ENCODE measurements at places on chromosomes 11 and 22. TPM values are rescaled to one million over a fixed set of nuclear protein-coding genes. Genes with fewer than 3 reads are reported as not detected.

Gene RASD2
- 1.7 TPM for total RNA-seq

Gene MTMR3
- total RNA-seq = 59.3 TPM

Gene KCNJ11
- 5.7 TPM for total RNA-seq

Gene SLC22A6
- 5.7 TPM for total RNA-seq

Gene CD82
- total RNA-seq = 9.6 TPM

Gene RIC8A
- total RNA-seq = 66.9 TPM

Gene MFRP
- not detected for total RNA-seq

Gene LRRC55
- total RNA-seq = 24.8 TPM

All from temporal lobe (tissue), 4 donors.